ENCODE measurements at places on chromosomes 13 and 19.

- DNase-seq: no peak
These were observed 219.4 kb downstream of the KLF5 start for GRCh38 chr13:73278186-73278585.

GRCh38 chr13:43572656-43573360 lies 214.0 kb downstream of the ENOX1 start:
- DNase-seq: no peak

DNA sequence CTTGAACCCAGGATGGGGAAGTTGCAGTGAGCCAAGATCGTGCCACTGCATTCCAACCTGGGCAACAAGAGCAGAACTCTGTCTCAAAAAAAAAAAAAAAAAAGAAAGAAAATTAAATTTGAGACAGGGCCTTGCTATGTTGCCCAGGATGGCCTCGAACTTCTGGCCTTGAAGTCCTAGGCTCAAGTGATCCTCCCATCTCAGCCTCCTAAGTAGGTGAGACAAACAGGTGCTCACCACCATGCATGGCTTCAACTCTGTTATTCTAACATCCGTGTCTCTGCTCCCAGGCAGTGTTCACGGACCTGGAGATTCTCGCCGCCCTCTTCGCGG lies 40.3 kb downstream of the PDE4A start:
- no peak for DNase-seq

DNA sequence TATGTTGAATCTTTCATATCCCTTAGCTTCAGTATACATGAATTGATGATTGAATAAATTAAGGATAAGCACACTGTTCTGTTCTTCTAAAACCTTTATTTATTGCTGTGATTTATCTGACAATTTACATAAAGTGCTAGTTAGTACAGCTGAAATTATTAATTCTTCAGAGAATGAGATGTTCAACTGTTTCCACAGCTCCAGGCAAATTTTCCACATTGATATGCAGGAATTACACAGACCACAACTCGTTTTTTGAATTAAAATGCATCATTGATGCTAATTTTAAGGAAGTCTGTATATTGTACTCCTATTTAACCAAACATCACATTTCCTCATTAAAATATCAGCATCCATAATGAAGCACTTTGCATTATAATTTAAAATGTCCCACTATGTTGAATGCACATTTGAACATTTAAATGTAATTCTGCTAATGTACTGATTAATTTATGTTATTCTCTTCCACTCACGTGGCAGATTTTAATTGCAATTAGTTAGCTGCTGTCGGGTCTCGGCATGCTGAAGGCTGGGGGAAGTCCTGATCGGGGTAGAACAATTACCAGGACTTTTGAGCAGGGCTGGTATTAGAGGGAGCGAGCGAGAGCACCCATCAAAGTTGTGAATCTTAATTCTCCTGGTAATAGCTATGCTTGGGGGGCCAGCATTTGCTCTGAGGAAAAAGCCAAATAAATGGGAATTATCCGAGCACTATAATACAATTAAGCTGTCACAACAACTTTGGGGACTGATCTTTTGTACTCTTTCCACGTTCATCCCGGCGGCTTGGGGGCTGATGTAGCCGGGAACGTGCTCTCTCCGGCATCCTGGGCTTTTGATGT lies 136.7 kb upstream of the TMTC4 start:
- no peak for DNase-seq

- DNase-seq: peak; percentile 28
These were observed 9.0 kb downstream of the ABHD8 start for GRCh38 chr19:17294051-17294891.
